Right lung (tissue), 10 donors: ENCODE measurements at places on chromosomes 2 and 18. TPM values are rescaled to one million over a fixed set of nuclear protein-coding genes. Genes with fewer than 3 reads are reported as not detected.

Gene TAF1B
- polyA plus RNA-seq = 26.7 TPM

Gene LRRC30
- 0.29 TPM for polyA plus RNA-seq

Gene INPP5D
- polyA plus RNA-seq = 14.5 TPM

Gene ACADL
- 25.7 TPM for polyA plus RNA-seq

Gene OXER1
- 8.9 TPM for polyA plus RNA-seq

Gene OBSL1
- 106 TPM for polyA plus RNA-seq

Gene TUBA3E
- polyA plus RNA-seq = 0.17 TPM

Gene DUSP2
- 0.84 TPM for polyA plus RNA-seq

Gene PLEKHH2
- 142 TPM for polyA plus RNA-seq

Gene VIT
- 0.29 TPM for polyA plus RNA-seq

Gene ZNF892
- polyA plus RNA-seq = 4.2 TPM

Gene SPP2
- not detected for polyA plus RNA-seq

Gene CXCR4
- polyA plus RNA-seq = 53.4 TPM

Gene NPHP1
- 17.7 TPM for polyA plus RNA-seq

Gene MAB21L4
- 0.61 TPM for polyA plus RNA-seq

Gene CABYR
- polyA plus RNA-seq = 8.8 TPM

Gene ABCG5
- 0.33 TPM for polyA plus RNA-seq

Gene CELF4
- polyA plus RNA-seq = 8.8 TPM

Gene GRB14
- 66.2 TPM for polyA plus RNA-seq

Gene GCKR
- 0.55 TPM for polyA plus RNA-seq

Gene CFAP221
- 18.1 TPM for polyA plus RNA-seq

Gene OTOF
- 0.13 TPM for polyA plus RNA-seq

Gene MOCOS
- 1.1 TPM for polyA plus RNA-seq

Gene ACVR1C
- polyA plus RNA-seq = 0.25 TPM

Gene DNAJC27
- 11.0 TPM for polyA plus RNA-seq

Gene STARD6
- polyA plus RNA-seq = 0.23 TPM

Gene ERMN
- 0.77 TPM for polyA plus RNA-seq

Gene LRRTM4
- polyA plus RNA-seq = 1.4 TPM

Gene TMEM200C
- 2.6 TPM for polyA plus RNA-seq

Gene CACNB4
- 9.3 TPM for polyA plus RNA-seq

Gene GDF7
- polyA plus RNA-seq = 0.36 TPM

Gene DPP4
- 39.0 TPM for polyA plus RNA-seq

Gene LYPD1
- polyA plus RNA-seq = 0.32 TPM

Gene DTYMK
- 46.0 TPM for polyA plus RNA-seq

Gene MMADHC
- polyA plus RNA-seq = 125 TPM
